ENCODE measurements at places on chromosomes 7 and 10.

- DNase-seq, result no peak
These were observed 4.8 kb downstream of the FSCN3 start for GRCh38 chr7:127598318-127598717.

GRCh38 chr7:129644634-129645230 lies 33.2 kb downstream of the NRF1 start:
- DNase-seq, result no peak

DNA sequence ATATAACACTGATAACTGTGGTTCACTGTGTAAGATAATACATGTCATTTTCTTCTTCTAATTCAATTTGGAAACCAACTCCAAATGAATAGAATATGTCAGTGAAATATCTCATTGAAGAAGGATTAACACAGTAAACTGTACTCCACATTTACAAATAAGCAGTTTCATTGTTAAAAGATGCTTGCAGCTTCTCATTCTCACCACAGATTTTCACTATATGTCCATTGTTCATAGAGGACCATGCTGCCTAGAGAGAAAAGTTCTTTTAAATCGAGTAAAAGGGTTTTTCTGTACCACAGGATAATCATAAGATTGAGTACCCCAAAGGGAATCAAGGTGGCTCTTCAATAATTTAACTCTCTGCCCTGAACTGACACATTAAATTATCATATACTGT lies 165.5 kb downstream of the LRRN3 start:
- no peak for DNase-seq

DNA sequence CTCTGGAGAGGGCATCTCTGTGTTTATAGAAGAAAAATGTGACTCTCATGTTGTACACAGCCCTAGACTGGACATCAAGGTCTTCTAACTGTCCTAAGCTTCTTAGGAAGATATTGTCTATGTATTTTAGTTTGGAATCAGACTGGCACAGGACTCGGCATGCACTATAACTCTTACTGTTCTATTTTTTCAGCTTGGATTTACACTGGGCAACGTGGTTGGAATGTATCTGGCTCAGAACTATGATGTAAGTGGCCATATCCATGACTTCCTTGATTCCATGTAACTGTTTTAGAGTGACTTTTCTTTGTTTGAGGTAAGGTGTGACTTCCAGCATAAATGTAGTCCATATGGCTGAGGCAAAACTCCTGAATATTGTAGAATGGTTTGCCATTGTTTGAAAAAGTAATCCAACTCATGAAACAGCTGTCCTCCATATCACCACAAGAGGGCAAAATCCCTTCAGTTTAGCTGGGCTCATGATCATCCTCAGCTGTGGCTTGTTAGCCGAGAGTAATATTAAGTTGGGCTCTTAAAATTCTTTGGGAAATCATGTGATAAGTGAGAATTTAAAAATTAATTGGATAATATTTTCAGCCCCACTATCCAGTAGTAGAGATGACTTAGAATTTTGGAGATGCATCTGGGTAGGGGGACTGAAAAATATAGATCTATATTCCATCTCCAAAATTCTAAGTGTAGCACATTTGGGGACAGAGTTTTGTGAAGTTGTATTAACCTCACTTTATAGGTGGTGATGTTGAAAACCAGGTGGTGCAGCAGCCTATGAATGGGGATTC lies 10.4 kb downstream of the STMP1 start:
- no peak for DNase-seq

DNA sequence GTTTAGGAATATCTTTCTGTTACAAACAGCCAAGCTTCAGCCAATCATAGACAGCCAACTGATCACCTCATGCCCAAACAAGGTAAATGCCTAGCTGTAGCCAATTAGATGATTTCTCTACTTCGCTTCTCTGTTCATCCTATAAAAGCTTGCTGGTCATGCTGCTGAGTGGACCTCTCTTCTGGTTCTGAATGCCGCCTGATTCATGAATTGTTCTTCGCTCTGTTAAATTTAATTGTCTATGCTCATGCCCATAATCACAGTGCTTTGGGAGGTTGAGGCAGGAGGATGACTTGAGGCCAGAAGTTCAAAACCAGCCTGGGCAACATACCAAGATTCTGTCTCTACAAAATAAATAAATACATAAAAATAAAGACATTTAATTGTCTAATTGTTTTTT lies 698.1 kb upstream of the NRP1 start:
- DNase-seq, result no peak

Data from stimulated activated CD8-positive, alpha-beta memory T cell treated with anti-CD3 and anti-CD28 coated beads, Interleukin-4, amount 100 ng/mL, for 4 hours (primary cell).